Stimulated activated CD8-positive, alpha-beta memory T cell treated with anti-CD3 and anti-CD28 coated beads, Interleukin-15, amount 100 ng/mL, for 1 hour (primary cell): ENCODE measurements at places on chromosomes 4 and X.

GRCh38 chr4:120314969-120315368, 248.3 kb upstream of the MAD2L1 start:
- no peak for DNase-seq

DNA sequence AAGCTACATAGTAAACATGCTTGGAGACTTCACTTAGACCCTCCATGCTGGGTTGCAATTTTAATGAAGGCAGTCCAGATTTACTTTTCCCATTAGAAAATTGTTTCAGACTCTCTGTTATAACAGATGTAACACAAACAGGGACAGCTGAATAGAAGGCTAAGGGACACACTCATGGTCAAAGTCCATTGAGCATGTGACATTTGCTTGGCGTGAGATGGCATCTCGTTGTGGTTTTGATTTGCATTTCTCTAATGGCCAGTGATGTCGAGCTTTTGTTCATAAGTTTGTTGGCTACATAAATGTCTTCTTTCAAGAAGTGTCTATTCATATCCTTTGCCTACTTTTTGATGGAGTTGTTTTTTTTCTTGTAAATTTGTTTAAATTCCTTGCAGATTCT, 358.2 kb upstream of the CLNK start:
- no peak for DNase-seq

DNA sequence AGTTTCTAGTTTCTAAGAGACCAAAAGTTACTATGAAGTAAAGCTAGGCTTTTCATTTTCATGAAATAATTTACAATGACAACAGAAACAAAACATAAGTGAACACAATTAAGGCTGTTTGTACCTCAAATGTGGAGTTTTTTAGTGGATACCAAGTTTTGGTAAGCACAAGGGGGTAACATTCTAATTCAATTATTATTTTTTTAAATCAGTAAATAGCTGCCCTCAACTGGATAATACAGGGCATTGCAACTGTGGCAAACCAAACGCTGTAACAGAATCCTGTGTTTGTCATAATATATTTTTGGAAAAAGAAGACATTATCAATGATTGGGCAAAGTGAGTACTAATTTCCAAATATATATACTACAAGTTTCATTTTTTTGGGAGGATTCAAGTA, 150.3 kb downstream of the FBXW7 start:
- DNase-seq: no peak

DNA sequence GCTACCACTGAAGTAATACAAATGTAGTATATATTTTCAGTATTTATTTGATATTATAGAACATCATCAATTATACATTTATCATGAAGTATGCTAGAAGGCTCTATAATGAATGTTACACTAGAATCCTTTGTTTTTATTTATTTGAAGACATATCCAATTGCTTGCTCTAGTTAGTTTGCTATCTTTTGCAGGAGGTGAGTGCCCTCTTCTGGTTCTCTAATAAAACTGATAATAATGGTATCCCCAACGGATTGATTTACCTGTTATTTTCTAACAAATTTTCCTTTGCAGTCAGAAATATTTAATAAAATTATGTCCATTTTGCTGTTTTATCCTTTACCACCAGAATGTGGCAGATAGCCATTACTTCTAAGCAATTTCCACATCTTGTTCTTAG, 274.3 kb upstream of the TACR3 start:
- DNase-seq: no peak

DNA sequence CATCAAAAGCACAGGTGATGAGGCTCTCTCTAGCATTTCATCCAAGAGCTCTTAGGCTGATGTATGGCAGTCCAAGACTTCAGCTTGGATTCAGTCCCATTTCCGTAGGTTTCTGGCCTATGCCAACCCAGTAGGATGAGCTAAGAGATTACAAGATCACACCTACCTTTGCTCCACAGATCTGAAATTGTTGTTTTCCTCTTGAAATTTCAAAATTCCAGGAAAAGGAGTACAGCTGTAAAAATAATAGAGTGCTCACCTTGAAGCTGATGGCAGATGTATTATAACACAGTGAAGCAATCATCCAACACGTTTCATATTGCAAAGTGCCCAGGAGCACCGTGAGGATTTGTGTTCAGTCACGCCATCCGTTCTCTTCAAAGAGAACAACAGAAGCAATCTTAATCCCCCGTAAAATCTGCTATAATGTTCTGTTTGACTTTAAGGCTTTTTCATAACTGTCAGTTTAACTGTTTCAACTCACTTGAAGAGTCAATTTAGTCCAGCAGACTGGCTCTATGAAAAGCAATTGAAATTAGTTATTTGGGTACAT, 137.5 kb downstream of the CPE start:
- no peak for DNase-seq

DNA sequence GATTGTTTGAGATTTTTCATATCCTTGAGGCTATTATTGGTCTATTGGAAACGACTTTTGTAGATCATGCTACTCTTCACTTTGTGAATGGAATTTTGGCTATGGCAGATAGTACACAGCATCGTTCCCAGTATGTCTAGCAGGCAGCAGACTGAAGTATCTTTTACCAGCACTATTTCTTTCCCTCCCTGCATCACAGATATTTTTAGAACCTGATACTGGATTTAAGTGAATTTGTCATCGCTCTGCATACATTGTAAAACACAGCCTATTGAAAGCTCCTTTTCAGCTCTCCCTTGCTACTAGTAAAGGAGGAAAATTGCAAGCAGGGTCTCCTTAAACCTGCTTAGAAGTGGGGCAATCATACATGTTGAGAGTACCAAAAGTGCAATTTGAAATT, 133.6 kb downstream of the LUZP4 start:
- DNase-seq: no peak

GRCh38 chr4:156677656-156678055, 293.9 kb downstream of the PDGFC start:
- no peak for DNase-seq

GRCh38 chrX:2967584-2967983, 38.4 kb upstream of the ARSD start:
- no peak for DNase-seq

DNA sequence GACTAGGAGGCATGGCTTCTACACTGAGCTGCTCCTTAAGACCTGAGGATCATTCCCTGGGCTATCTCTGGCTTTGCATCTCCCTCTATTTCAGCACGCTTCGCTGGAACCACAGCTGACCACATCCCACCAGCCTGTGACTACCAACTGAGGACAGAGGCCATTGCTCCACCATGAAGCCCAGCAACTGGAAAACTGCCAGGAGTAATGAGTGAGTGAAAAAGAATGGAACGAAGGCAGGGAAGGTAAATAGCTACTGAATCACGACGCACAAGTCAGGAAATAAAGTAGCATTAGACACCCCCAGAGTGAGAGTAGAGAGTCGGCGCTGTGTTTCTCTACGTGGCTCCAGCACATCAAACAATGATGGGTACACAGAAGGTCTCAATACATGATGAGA, 314.7 kb downstream of the LDB2 start:
- no peak for DNase-seq

- no peak for DNase-seq
These were observed 710 bp downstream of the PRKG2 start for GRCh38 chr4:81214144-81214880.

DNA sequence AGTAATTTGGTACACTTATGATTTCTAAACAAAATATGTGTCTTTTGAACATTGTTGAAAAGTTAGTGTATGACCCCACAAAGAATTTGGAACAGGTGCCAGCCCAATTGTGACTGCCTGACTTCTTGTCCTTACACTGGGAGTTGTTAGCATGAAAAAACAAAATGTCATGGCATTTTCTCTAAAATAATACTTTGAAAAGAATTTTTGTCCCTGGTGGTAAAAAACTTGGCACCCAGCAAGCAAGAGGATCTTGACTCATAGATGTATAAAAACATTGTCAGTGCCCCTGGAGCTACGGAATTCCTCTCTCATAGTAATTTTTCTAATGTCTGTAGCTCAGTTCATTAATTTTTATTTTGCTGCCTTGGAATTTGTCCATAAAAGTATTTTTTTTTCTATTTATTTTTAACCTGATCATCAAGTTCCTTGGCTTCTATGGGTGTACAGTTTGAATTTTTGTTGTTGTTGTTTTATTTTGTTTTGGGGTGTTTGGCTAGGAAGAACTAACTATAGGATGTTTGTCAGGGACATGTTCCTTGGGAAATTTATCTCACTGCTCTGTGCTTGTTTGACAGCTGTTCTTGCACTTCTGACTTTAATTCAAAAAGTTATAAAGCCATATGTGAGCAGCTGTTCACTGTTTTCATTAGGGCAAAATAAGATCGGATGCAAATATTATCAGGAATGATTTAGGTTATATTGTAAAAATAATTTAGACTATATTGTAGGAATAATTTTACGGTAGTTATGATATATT, 95.4 kb upstream of the NUDT6 start:
- DNase-seq: no peak

DNA sequence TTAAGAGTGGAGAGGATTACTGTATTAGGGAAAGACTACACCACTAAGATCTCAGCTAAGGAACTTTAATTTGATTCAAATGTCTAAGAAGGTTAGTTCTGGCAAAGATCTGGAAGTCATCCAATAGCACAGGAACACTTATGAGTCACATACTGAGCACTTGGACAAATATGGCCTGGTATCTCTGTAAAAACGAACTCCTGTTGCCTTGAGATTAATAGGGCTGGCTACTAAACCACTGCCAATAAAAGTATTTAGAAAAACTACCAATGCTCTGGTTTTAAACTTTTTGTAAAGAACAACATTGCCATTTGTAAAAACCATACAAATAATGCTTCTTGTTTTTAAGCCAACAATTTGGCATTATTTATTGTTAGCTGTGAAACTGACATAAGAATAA, 70.5 kb downstream of the SEC24D start:
- no peak for DNase-seq

DNA sequence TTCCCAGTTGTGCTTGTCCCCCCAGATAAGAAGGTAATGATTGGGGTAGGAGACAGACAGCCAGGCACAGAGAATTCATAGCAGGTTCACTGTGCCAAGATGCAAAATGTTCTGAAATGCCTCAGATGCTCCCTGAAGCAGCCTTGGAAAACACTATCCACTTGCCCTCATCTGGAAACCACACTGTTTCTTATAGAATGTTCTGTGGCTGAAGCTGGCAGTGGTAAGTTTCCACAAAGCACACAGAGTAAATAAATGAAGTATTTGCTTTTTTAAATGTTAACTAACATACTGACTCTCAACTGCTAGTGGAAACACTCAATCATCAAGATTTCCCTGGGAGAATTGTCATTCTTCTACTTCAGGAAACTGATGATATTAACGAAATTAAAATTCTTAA, 311.4 kb downstream of the PRDM5 start:
- no peak for DNase-seq

DNA sequence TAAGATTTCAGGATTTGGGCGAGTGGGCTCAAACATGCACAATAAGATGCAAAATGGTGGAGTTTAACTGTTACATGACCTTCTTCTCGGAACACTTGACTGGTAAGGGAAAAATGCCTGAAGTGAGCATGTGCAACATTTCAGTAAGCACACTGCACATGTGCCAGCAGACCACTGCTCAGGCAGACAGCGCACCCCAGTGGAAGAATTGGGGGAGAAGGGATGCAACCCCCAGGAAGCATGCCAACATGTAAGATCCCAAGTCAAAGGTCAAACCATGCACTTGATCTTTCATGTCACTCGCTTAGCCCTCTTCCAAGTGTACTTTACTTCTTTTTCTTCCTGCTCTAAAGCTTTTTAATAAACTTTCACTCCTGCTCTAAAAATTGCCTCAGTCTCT, 256.3 kb downstream of the CENPC start:
- DNase-seq: no peak

DNA sequence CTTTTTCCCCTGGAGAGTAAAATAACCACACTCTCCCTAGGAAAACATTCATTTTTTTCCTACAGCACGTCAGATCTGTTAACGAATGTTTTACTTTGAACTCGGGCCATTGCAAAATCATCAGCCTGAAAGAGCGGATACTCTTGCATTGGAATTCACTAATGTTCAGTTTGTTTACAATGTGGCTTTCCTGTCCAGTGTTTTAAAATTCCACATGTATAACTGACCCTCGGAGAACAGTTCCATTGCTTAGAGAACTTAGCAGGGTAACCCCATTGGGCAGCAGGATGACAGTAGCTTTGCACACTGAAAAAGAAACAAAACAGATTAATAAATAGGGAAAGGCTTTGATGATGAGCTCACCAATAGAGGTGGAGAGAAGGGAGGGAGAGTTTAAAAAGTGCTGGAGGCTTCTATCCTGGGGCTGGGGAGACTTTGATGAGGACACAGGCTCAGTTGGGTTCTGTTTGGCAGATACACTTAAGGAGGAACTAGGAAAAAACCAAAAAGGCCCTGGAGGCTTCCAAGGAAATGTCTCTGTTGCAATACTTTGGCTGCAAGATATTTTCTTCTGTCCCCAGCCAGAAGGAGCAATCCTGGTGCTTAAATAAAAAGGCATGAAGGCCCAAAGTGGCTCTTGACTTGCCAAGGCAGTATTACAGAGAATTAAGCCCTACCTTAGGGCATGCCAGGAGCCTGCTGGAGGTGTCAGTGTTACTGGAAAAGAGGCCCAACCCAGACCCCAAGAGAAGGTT, 143.1 kb downstream of the ARSF start:
- DNase-seq: no peak

DNA sequence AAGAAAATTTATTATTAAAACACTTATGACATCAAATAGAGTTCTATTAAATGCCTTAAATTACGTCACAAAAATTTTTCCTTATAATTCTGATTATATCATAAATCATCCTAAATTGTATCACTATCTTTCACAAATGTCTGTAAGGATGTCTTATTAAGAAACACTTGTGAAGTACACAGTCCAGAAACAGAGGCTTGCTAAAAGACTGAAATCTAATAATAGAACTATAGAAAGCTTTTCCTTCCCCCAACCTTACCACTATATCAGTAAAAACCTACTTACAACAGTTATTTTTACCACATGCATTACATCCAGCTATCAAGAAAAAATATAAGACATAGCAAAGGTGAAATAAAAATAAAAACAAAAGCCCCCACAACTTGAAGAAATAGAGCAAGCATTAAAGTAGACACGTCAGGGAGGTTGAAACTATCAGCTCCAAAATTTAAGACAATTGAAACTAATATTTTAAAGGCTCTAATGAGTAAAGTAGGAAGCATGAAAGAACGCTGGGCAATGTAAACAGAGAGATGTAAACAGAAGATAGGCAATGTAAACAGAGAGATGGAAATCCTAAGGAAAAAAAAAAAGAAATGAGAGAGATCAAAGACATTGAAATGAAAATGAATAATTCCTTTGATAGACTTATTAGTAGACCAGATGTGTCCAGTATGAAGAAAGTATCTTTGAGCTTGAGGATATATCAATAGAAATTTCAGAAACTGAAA, 94.9 kb upstream of the TECRL start:
- DNase-seq: no peak

GRCh38 chr4:94244087-94244828, 36.6 kb downstream of the SMARCAD1 start:
- no peak for DNase-seq

DNA sequence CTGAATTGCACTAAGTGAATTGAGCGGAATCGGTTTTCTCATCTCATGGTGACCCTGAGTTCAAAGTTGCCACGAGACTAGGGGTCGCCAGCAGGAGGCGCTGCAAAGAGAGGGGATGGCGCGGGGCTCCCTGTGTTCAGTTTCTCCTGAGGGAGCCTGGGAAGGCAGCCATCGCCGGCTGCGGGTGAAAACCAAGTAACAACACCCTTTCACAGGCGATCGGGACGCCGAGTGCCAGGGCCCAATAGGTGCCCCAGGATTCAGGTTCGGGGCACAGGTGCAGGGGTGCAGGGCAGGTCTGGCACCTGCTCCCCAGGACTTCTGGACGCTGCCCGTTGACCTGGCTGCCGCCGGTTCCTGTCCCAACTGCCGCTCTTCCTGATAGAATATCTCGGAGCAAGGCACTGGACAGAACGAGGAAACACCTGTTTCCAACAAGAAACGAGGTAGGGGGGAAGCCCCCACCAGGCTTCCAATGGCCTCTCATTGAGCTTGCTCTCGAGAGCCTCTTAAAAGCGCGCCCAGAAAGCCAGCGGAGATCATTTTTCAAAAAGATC, 1.1 kb upstream of the FGF16 start:
- DNase-seq: no peak
